Left hindlimb (tissue), 1 donor: ENCODE measurements at places on chromosomes 2 and 18.

DNA sequence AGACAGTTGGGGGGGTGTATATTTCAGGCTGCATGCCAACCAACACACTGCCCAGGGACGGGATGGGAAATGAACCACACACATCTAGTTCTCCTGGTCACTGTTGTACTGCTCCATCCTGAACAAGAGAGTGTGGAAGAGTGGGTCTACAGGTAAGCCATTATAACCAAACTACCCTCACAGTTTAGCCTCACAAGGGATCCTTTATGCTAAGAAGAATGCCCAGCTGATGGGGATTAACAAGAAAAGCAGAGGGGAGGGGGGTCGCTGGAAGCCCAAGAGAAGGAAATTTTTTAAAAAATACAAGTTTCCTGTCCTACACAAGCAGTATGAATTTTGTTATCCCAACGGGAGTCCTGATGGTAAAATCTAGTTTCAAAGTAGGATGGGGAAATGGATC is 16.1 kb downstream of the SPRED2 start:
- DNase-seq, result no peak

- DNase-seq, result no peak
These were observed 220.4 kb downstream of the ZNF516 start for GRCh38 chr18:76274468-76275289.

DNA sequence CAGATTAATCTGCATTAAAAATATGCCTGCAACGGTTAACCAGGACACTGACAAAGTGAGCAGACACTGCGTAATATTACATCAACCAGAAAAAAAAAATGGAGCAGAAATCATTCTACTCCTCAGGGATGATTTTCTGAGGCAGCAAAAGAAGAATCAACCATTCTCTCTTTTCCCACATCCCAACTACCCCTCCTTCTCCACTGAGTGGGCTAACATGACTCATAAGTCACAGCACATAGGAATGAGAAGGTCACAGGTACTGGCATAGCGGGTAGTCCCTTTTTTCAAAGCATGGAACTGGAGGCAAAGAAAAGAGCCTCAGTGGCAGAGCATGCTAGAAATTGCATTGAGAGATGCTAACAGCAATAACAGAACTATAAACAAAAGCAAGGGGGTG is 54.3 kb upstream of the TSPYL6 start:
- DNase-seq, result no peak

DNA sequence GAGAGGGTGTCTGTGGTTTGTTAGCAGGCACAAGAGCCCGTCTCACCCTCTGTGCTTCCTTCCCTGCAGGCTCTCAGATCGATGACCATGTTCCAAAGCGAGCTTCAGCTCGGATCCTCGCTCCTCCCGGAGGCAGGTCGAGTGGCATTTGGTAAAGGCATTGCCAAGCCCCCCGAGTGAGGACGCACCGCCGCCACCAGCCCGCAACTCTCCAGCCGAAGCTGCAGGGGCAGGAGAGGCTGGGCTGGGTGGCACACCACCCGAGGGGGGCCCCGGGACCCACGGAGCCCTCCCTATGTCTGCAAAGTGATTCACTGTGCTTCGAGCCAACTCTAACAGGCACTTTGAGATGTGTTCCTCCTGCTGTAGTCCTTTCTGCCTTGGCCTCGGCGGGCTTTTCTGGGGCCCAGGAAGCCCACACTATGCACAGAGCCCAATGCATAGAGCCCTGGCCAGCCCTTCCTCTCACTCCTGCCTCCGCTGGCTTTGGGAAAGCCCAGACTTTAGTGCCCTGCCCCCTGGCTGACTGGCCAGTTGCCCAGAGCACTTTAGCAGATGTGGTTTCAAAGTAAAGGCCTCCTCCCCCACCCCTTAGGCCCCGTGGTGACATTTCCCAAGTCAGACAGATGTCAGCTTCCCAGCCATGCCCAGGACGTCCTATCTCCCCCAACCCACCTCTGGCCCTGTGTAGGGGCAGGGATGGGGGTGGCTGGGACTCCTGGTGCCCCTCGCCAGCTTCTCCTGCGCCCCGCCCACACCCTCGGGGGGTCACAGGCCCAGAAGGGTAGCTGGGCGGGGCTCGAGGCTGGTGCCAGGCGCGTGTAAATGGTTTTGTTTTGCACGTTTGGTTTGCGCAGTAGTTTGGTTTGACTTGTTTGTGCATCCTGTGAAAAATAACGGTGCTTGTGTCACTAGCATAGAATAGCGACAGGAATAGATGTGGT is 23.3 kb upstream of the MAPRE3 start:
- peak; percentile 75 for DNase-seq

DNA sequence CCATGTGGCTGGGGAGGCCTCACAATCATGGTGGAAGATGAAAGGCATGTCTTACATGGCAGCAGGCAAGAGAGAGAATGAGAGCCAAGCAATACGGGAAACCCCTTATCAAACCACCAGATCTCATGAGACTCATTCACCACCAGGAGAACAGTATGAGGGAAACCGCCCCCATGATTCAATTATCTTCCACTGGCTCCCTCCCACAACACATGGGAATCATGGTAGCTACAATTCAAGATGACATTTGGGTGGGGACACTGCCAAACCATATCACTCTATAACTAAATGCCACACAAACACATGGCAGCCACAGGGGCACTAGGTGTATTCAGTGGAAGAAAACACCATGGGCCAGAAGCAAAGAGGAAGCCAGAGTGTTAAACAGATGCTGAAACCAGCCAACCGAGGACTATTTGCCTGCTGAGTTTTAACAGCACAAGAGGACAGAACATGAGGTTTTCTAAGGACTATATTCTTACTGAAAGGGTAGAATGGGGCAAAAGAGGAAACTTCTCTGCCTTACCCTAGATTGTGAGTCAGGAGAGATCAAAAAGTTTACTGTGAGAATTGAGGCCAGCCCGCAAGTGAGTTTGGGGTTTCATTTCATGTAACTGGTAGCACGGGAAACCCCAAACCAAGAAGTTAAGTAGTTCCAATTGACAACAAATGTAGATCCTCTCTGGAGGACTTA is 49.2 kb downstream of the SIGLEC15 start:
- DNase-seq, result no peak

GRCh38 chr2:88210132-88211002 is 40.2 kb downstream of the THNSL2 start:
- DNase-seq, result no peak

DNA sequence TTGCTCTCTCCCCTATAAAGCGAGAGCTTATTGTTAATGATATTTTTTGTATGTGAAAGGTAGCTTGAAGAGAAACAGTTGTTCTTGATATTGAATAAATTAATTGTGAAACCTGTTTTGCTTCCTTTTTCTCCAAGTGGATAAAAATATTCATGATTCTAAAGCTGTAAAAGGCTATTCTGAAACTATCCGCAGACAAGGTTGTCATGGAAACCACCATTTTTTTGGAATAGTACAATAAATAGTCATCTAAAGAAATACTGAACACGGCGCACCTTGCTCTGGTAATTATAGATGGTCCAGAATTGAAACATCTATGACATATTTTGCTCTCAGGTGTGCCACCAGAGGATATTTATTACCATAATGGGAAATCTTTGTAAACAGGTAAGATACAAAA is 1103.0 kb upstream of the SLC39A10 start:
- no peak for DNase-seq

- no peak for DNase-seq
These were observed 329.2 kb downstream of the GULP1 start for GRCh38 chr2:188620916-188621315.

DNA sequence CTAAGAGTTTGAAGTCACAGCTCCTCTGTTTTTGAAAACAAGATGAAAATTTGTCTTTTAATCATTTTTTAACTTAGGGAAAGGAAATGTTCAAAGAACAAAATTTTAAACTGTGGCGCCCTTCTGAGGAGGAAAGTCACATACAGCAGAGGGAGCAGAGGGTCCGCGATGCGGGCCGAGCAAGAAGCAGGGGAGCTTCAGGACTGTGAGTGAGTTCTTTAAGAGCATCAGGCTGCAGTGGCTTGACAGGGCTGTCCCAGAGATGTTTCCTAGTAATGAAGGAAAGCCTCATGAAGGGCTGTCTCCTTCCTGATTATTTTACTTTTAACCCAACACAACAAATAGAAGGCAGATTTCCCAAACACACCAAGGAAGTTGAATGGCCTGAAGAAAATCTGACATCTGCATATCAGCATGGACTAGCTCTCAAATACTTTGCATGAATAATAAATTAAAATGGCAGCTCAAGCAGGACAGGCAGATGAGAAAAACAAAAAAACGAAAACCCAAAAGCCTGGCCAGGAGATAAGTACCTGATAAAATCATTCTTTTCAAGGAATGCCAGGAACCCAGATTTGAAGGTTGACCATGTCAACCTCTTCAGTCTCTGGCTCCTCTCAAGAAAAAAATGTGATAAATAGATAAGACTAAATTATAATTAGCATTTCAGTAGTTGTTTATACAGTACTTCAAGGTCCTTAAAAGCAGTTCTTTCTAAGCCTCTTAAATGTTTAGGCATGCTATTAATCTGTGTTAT is 60.8 kb downstream of the SLC40A1 start:
- no peak for DNase-seq

DNA sequence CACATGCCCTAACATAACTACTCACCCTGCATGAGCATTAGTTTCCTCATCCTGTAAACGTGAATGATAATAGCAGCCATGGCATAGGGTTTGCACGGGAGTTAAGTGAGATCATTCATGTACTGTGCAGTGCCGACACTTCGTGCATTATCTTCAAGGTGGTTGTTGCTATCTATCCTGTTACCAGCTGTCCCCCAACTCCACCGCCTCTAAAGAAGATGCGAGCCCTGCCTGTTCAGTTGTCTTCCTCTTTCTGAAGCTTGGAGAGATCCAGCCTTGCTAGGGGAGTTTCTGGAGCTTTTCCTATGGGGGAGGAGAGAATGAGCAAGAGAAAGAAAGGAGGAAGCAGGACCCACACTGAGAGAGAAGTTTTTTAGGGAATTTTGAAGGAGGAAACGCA is 34.4 kb downstream of the YPEL5 start:
- DNase-seq, result no peak

- no peak for DNase-seq
These were observed 539.8 kb upstream of the RAB6C start for GRCh38 chr2:129439406-129440302.

DNA sequence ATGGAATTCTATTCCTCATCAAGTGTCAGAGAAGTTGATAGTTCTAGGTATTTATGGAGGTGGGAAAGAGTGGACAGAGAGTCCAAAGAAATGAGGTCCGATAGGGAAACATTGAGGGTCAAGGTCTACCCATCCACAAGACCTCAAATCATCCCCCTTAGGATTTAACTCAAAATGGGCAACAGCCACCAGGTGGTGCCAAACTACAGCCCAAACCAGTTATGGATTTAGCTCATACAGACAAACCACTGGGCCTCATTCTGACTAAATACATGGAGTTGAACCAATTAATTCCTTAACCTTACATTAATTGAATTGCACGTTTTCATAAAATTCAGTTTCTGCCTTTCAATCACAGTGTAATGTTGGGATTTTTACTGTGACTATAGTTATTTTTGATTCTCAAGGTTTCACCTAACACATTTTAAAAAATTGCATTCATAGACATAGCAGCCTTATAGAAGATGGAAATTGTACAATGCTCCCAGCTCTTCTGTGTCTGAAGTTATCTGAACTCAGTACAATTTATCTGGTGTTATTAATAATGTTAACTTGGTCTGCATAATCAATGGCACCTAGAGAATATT is 98.2 kb upstream of the HNMT start:
- DNase-seq, result no peak
